COR-L47 (cell line): ENCODE measurements at places on chromosomes 2 and 18.

- no peak for DNase-seq
Measured at GRCh38 chr2:240429872-240430491, 5.5 kb upstream of the GPC1 start.

- no peak for DNase-seq
Measured at GRCh38 chr18:22667616-22668422, 250.1 kb upstream of the CTAGE1 start.

DNA sequence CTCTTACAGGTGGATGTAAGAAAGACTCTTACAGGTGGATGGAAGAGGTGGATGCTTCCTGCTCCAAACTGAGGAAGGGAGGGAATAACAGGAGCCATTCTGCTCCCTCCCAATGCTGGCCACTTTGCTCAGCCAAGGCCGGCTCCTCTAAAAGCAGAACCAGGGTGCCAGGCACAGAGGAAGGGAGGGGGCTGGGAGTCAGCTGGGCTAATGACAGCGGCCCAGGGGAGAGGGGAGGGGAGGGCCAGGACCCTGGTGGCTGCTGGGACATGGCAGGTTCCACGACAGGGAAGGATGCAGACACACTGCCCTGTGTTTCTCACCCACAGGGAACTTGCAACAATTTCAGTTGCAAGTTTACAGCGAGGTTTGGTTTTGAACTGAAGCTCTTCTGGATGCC is 173.4 kb downstream of the ANAPC1 start:
- no peak for DNase-seq

DNA sequence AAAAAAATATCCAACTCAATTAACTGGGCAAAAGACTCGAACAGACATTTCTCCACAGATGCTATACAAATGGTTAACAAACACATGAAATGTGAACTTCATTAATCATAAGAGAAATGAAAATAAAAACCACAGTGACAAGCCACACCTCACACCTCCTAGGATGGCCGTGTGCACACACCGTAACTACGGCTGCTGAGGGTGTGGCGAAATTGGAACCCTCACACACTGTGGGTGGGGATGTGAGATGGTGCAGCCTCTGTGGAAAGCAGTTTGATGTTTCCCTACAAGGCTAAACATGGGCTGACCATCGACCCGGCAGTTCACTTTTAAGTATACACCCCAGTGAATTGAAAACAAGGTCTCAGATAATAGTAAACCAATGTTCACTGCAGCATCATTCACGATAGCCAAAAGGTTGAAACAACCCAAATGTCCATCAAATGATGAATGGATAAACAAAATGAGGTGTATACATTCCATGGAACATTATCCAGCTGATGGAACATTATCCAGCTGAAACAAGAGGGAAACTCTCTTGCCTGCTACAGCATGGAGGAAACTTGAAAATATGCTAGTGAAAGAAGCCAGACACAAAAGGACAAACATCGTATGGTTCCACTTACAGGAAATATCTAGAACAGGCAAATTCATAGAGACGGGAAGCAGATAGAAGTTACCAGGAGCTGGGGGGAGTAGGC is 32.2 kb downstream of the ZAP70 start:
- no peak for DNase-seq

DNA sequence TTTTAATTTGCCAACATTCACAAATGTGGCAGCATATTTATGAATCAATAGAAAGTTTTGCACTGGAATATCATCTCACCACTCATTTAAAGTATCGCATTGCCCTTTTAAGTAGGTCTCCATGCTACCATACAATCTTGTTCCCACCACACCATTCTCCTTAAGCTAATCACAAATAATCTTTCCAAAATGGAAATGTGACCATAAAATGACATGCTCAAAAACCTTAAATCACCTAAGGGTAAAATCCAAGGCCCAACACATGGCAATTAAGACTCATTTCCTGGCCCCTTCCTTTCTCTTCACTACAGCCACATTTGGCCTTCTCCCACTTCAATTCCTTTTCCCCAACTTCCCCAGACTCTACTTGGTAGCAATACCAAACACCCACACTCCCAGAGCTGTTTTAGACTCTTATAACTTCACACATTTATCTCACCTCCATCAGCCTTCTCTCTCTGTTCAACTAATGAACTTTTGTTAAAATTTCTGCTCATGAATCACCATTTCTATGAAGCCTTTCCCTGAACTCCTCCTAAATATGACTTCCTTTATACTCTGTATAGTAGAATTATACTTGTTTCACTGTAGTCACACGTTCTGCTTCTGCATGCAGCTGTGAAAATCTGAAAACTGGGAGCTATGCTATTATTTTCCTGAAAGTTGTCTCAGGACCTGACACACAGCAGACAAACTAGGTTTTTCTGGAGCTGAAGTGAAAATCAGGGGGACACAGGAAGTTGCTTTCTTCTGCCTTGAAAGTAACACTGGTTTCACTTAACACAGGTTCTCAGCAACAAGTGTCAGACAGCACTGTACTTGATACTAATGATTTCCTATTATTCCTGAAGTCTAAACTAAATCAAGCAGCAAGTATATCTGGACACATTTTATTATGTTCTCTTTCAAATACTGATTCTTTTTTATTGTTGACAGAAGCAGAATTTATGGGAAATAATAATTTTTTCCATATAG is 303.9 kb downstream of the ZEB2 start:
- DNase-seq, result no peak

DNA sequence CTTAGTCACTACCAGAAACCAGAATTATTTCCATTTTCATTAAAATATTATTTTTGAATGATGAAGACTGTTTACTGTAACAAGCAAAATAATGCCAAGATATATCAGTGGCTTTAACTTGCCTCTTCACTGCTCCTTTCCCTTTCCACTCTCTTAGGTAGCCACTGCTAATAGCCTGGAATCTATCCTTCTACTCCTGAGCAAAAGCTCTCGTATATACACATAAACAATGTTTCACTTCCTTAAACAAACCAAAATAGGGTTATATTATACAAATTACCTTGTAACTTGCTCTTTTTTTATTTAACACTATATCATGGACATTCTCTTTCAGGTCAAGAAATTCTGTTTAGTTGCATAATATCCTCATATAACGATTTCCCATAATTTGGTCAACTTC is 20.8 kb downstream of the IMMT start:
- DNase-seq, result no peak

DNA sequence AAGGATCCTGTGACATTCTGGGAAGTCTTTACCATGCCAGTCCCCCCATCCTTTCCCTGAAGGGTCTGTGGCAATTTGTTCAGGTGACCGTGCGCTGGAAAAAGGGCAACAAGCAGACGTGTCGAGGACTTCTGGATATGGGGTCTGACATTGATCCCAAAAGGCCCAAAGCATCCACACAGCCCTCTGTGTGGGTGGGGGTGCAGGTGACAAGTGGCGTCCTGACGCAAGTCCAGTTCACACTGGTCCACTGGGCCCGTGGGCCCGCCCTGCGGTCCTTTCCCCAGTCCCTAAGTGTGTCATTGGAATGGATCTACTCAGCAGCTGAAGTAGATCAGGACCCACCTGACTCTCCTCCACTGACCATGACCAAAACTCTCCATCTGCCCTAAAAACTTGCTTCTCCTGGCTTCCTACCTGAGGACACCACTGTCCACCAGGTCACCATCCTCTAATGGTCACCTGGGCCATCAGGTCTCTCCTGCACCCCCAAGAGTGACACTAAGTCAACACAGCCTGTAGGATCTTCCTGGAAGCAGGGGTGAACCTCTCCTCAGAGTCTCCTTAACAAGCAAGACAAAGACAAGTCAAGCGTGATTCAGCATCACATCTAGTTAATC is 85.6 kb upstream of the SLC66A3 start:
- DNase-seq, result no peak

DNA sequence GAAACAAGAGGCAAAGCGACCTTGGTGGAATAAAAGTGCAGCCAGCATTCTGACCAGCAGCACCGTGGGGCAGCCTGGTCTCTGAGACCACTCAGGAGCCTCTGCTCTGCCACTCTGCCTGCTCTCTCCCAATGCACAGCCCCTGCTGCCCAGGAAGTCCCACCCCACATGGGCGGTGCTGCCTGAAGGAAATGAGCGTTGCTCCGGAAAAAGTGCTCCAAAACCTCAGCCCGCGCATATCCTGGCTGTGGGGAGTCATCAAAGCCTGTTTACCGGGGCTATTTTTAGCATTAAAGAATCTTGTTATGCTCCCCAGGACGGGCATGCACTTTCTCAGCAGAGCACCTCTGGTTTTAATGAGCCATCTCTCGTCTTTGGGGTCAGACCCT is 54.5 kb downstream of the EPAS1 start:
- no peak for DNase-seq

- no peak for DNase-seq
Measured at GRCh38 chr2:55585451-55586080, 31.9 kb downstream of the PPP4R3B start.

- no peak for DNase-seq
Measured at GRCh38 chr2:174570318-174570958, 27.2 kb downstream of the WIPF1 start.
